ENCODE measurements at places on chromosomes 13 and 19.
A peak's percentile ranks its signal among the peaks of the same experiment; 100 is the strongest.

- DNase-seq: no peak
Measured at GRCh38 chr13:80161219-80161618, 179.7 kb downstream of the SPRY2 start.

DNA sequence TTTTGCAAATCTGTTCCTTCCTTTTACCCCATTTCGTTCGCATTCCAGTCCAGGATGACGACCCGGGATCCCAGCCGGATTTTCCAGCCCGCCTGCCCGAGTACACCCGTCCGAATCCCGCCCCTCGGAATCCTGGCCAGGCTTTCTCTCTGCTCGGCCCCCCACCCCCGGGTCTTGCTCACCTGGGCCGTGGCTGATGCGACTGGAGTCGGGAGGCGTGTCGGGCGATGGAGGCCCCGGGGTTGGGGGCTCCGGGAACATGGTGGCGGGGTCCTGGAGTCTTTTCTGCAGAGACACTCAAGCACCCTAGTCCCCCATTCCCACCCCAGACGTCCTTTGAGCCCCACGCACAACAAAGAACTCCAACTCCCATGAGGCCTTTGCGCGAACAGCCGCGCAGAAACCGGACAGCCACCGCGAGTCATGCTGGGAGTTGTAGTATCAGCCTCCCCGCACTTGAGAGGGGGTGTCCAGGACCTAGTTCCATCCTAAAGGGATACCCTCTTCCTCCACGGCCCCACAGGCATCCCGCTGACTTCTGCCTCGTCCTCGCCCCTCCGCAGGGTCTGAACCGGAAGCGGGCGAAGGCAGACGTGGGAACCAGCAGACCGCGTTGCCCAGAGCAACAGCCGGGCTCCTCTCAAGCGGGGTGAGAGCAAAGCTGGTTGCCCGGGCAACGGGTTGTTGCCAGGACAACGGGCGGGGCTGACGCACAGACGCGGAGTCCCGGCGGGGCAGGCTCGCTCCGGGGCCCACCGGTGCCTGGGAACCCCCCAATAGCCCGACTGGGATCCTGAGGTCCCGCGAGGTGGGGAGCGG, 1.1 kb downstream of the SYT5 start:
- peak; percentile 87 for DNase-seq

GRCh38 chr13:45658586-45659235, 43.2 kb upstream of the ERICH6B start:
- DNase-seq: no peak

DNA sequence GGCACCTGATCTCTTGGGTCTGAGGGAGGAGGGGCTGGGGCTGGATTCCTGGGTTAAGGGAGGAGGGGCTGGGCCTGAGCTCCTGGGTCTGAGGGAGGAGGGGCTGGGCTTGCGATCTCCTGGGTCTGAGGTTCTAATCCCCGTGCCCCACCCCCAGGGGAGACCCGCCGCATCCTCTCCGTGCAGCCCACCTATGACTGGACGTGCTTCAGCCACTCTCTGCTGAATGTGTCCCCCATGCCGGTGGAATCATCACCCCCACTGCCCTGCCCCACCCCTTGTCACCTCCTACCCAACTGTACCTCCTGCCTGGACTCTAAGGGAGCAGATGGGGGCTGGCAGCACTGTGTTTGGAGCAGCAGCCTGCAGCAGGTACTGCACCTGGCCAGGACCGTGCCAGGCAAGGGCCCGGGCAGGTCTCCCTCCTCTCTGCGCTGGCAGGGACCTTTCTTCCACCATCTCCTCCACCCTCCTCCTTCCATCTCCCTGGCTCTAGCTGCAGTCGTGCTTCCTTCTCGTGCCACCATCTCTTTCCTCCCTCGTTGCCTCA, 27.1 kb downstream of the CNFN start:
- no peak for DNase-seq

- DNase-seq: no peak
Measured at GRCh38 chr19:39874404-39874803, 28.2 kb upstream of the FBL start.

- no peak for DNase-seq
Measured at GRCh38 chr13:23688336-23688735, 118.1 kb downstream of the TNFRSF19 start.

GRCh38 chr19:1102407-1103131, 1.2 kb upstream of the GPX4 start:
- DNase-seq: peak; percentile 65

GRCh38 chr13:79490824-79491223, 9.9 kb downstream of the NDFIP2 start:
- DNase-seq: no peak

DNA sequence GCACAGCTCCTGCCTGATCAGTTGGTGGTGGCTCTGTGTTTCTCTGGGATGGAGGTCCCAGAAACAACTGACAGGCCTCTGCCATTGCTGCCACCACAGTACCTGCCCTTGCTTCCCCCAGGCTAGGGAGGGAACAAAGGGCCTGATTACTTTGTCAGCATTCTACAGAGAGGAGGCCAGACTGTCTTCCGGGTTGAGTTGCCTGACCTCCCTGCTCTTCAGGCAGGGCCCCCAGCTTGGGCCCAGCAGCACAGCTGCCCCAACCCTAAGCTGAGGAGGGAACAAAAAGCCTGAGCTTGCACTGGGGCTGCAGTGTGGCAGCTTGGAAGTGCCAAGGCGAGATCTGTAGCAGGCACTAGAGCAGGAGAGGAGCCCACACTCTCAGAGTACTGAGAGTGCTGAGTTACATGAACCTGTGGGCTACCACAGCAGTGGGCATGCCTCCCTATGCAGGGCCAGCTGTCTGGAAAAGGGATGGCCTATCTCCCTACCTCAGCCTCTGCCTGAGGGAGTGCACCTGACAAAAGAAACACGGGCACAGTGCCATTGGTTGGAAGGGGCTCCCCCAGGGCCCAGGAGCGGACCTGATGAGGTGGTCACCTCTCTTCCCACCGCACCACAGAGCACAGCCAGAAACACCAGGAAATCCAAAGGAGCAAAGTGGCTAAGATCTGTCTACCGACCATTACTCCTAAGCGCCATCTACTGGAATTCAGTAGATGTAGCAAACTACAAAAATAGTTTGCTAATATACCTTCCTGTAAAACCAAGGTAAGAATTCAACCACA, 24.4 kb downstream of the SLC25A15 start:
- DNase-seq: no peak
